ENCODE measurements at places on chromosomes 1 and 21.

GRCh38 chr1:3912809-3913685, 13.0 kb upstream of the C1orf174 start:
- no peak for DNase-seq

DNA sequence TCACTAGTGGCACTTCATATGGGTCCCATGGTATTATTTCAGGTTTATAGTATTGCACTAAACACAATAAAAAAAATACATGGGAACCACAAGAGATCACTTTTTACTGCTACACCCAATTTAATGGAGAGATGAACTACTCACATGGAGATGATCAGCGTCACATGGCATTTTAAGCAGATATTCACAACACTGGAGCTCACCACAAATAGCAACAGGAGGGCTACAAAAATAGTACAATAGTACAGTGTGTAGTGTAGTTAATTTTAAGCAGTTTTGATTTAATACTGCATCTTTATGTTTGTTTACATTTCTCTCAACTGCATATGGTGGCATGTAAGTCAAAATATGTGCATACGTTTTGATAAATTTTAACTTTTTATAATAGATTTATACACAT, 31.0 kb downstream of the SNX7 start:
- DNase-seq = no peak

DNA sequence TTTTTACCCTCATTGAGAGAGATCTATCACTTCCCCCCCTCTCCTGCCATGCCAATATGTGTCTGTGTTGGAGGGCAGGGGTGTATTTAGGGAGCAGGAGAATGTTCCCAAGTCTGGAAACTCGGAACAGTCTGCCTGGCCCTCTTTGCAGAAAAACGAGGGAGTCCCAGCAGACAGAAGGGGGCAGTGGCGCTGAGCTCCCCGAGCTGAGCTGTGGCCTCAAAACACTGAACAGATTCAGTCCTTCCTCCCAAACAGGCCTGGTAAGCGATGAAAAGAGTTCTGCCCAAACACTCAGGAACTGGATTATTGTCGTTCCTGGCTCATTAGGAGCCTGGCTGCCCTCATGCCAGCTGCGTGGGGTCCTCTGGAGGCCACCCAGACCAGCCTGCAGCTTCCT, 981 bp downstream of the CLDN14 start:
- DNase-seq = no peak

DNA sequence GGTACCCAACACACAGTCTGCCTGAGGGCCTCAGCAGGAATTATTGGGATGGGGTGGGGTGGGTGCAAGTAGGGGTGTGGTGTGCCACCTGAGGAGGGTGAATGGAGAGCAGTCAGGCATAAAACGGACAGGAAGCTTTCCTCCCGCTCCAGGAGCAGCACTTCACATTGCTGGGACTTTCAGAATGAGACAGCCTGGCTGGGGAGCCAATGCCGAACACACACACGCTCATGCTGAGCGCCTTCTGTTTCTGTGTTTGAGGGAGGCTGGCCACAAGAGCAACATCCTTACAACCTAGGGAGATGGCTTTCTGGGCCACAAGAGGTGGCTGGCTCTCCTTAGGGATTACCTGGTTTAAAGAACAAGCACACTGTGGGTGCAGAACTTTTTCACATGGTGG, 98.0 kb downstream of the LAMC2 start:
- peak; percentile 56 for DNase-seq

DNA sequence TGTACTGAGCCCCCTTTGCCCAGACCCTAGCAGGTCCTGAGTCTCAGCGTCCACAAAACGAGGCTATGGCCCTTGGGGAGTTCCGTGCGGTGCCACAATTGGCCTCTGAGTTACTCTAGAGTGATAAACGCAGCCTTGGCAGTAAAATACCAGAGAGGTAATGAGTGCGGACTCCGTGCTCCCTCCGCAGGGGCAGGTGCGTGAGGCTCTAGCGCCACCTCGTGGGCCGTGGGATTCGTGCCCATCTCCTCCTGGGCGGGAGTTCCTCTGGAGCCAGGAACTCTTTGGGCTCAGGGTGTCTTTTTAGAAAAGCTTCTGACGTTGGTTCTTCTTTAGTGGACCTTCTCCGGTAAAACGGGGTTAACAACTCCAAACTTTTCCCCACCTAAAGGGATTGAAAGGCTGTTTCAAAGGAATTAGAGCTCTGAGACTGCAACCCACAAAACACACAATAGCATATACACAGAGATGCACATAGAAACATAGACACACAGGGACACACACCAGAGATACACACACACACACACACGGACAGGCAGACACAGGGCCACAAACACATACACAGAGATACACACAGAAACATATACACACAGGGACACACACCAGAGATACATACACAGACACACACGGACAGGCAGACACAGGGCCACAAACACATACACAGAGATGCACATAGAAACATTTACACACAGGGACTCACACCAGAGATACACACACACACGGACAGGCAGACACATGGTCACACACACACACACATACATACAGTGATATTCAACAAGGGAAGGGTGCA, 99.4 kb downstream of the KCNJ15 start:
- peak; percentile 71 for DNase-seq

GRCh38 chr1:64515427-64515826, 45.5 kb downstream of the CACHD1 start:
- DNase-seq = no peak

DNA sequence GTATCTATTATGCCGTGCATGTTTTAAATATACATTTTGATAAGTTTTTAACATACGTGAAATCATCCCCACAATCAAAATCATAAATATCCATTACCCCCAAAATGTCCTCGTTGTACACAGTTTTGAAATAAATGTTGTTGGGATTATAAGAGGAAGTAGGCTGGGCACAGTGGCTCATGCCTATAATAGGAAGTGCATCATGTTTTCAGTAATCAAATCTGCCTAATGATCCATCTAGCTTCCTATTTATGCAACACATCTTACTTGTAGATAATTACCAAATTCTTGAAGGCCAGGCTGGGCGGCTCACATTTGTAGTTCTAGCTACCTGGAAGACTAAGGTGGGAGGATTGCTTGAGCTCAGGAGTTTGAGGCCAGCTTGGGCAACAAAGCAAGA, 15.0 kb upstream of the IFNGR2 start:
- DNase-seq = no peak

- no peak for DNase-seq
These were observed 115.6 kb downstream of the UCHL5 start for GRCh38 chr1:192943522-192943921.

DNA sequence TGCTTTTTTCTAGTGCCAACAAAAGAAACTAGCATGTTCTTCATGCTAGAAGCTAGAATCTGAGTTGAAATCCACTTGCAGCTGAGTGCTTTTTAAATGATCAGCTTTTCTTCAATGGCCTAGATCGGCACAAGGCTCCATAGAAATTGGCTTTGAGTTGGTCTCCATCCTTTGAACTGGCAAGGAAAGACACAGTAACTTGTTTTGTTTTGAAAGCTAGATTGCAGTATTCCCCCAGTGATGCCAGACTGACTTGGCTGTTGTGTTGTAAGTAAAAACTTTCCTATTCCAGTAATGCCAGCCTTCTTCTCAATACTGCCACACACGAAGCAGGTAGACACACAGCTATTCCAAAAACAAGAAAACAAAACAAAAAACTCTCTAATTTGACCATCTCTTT, 139.1 kb downstream of the FMN2 start:
- no peak for DNase-seq

DNA sequence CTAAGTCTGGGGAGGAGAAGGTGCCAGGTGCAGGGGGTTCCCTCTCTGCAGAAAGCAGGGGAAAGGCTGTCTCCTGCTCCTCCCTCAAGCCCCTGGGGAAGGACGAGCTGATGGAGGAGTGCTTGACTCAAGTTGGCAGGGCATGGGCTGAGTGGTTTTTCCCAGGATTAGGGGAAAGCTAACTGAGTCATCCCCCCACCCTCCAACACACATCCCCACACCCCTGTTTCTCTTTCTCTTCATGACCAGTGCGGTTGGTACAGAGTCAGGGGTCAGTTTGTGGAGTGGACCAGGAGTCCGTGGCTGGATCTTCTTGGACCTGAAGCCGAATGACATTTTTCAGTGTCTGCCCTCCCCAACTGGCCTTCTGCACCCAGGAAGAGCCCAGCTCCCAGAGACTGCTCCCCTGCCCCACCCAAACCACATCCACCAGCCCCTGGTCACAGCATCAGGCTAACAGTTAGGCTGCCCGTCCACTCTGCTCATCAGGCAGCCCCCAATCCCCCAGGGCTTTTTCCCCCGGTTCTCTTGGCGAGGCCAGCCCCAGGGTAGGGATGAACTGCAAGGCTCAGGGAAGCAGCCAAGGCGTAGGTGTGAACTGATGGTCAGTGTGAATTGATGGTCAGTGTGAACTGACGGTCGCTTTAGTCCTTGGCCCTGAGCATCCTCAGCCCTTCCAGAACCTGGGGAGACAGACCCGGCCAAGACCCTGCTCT, 81.0 kb downstream of the PAX7 start:
- DNase-seq = no peak

GRCh38 chr1:164777518-164777917, 218.5 kb downstream of the PBX1 start:
- no peak for DNase-seq

DNA sequence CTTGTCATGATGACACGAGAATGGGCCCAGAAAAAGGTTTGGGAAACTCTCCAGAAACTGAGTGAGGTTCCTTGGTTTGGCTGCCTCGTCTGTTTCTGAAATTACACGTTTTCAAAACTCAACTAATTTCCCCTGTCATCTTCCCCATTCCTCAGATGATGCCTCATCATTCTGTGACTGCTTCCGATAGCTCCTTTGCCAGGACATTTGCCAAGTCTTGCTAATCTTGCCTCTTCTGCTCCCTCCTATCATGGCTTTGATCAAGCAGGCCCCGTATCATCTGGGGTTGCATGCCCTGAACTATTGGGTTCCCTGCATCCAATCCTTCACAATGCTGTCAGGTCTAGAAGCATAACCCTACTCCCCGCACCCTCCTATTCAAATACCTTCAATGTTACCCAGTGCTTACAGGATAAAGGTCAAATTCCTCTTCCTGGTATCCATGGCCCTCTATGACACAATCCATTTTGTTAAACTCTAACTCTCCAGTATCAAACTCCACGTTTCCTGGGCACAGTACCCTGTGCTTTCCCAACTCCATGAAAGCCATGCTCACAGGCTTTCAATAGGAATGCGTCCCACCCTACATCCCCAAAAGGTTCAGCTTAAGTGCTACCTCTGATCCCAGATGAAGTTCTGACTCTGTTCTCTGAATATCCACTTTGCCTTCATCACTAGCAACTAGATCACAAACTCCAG, 22.2 kb upstream of the TMEM200B start:
- no peak for DNase-seq

- DNase-seq = peak; percentile 15
These were observed 7.9 kb downstream of the TINAGL1 start for GRCh38 chr1:31583995-31584868.

DNA sequence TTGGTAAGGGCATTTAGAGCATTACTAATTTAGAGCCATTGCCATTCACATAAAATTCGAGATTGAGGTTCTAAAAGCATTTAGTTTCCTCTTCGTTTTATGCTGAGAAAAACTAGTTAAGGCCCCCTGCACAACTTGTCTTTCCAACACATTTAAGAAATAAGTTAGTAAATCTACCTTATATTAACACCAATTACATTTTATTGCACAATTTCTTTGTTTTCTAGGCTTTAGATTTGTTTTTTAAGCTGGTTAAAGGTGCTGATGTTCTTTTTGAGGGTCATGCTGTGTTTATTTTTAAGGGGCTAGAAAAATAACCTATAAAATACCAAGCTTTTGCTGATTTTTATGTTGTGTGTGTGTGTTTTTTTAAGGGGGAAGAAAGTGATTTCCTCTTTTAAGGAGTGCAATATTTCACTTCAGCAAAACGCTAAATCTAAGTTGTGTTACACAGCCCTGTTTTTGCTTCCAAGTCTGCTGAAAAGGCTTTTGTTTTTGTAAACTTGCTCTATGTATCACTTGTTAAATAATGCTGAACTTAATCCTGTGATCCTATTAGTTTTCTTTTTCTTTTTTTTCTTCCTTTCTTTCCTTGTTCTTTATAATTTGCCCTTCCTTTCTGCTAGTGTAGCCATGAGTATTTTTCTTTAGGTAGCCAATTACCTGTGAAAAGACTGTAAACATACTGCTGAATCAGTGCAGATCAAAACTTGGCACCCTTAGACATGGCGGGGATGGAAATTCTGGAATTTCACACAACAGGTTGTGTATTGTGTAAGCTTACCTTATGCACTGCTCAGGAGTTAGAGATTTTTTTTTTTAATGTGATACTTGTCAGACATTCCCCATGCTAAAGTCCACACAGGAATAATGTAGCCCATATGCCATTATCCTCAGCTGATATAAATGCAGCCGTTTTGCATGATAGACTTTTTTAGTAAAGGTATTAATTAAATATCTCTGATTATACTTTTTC, 1.5 kb downstream of the CEPT1 start:
- peak; percentile 1 for DNase-seq

DNA sequence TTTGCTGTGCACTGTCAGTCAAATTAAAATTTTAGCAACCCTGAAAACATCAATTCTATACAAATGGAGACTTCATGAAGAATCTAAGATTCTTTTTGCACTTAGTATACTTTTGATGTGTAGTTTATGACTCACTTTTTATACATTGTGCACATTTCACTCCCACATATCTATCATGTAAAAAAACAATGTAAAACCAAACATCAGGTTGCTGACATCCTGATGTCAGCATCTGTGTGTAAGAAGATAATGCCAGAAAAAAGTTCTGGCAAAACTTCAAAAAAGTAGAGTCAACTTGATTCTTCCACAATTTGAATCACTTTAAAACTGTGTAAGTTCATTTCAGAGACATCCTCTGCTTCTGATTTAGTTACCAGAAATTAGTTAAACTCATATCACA, 115.7 kb downstream of the CENPF start:
- no peak for DNase-seq

- DNase-seq = no peak
These were observed 717 bp upstream of the BATF3 start for GRCh38 chr1:212700223-212700891.

DNA sequence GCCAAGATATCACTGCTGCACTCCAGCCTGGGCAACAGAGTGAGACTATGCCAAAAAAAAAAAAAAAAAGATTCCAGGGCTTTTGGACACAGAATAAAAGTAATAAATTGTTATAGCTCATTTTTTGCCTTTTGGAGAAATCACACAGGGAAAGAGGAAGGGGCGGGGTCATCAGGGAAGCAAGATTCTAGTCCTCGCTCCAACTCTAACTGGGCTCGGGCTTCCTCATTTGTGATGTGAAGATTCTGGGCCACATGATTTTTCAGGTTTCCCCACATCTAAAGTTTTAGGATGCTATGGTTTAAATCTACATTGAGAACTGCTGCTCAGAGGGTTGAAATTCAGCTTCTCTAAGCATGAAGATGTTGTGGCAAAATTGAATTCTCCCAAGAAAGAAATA, 179.3 kb upstream of the PLXNA2 start:
- no peak for DNase-seq

- peak; percentile 23 for DNase-seq
These were observed 40.5 kb downstream of the EPHB2 start for GRCh38 chr1:22751124-22751531.

DNA sequence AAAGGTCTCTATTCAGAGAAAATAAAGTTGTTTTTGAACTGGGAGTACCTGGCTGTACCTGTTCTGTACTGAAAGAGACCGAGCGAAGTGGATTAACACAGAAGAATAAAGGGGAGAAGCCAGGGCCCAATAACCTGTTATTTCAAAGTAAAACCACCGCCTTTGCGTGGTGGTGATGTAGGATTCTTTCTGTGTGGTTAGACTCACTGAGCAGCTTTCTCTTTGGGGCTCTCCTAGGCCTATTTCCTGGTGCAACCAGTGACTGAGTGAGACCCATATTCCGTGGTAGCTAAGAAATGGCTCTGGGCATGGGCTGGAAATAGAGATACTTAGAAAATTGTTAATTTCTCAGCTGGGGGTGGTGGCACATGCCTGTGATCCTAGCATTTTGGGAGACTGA, 99.9 kb downstream of the XCL2 start:
- DNase-seq = no peak
